Activated effector memory CD4-positive, alpha-beta T cell treated with anti-CD3 and anti-CD28 coated beads, Interleukin-2, amount 50 U/mL, for 16 hours (primary cell): ENCODE measurements at places on chromosomes 2 and 18.

DNA sequence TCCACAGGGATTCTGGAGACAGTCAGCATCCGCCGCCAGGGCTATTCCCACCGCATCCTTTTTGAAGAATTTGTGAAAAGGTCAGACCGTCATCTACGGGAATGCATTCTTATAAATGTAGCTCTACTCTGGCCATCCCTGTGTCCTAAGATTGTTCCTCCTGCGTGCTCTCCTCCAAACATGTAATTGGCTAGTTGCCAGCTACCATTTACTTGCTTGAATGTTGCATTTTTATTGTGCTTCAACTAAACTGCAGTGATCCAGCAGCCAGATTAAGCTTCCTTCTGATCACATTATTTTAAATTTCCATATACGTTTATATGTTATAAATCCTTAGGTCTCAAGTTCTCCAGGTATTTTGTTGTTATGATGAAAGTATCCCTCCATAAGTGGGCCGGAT is 248.5 kb upstream of the SP5 start:
- no peak for DNase-seq

- no peak for DNase-seq
These were observed 20.1 kb downstream of the ZAP70 start for GRCh38 chr2:97733341-97734035.

GRCh38 chr18:9053814-9054213 is 48.7 kb upstream of the NDUFV2 start:
- DNase-seq: no peak

DNA sequence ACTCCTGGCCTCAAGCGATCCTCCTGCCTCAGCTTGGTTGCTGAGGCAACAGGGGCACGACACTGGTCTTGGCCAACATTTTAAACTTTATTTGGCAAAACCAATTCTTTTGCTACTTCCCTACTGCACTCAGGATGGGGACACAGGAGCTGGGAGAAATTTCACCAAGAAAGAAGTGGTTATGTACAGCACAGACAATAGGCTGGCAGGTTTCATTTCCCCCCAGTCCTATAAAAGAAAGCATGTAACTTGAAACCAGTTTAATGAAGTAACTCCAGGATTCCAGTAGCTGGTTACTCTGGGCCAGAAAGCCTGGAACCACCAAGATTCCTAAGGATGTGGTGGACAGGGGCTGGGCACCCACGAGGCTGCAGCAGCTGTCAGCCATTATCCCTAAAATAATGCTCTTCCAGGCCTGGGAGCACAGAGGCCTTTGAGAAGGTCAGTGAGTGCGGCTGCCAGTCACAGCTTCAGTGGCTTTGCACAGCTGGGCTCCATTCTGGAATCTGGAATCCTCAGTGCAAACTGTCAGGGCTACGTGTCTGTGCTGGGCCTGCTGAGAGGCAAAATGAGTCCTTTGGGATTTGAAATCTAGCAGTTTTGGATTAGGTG is 142.3 kb upstream of the ITGA6 start:
- DNase-seq: no peak

DNA sequence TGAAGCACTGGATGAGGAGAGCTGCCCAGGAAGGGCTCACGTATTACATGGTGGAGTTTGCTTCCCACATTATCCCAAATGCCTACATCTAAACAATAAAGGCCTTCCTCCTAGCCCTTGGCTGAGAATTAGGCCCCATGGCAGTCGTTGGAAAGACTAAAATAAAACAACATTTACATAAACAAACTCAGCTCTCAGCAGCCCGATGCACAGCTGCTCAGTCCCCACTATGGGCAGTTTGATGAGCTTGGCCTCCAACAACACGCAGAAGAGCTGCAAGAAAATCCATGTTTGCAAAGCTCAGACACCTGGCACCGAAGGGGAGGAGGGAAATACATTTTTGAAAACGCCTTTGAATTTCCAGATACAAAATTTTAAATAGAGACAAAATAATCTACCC is 352.4 kb downstream of the EIPR1 start:
- no peak for DNase-seq
